ENCODE measurements at places on chromosomes 2 and 18. TPM values are rescaled to one million over a fixed set of nuclear protein-coding genes. Genes with fewer than 3 reads are reported as not detected.

PROC gene
- total RNA-seq = 0.21 TPM

- H3K4me1 ChIP-seq = no peaks in the 10 kb centered on the region
- H3K27me3 ChIP-seq = no peaks in the 10 kb centered on the region
- H3K4me3 ChIP-seq = no peak overlapping the region
- no peak for DNase-seq
- no peaks in the 10 kb centered on the region for H3K36me3 ChIP-seq
These were observed 24.2 kb downstream of the CIB4 start for GRCh38 chr2:26616706-26617587.

GRCh38 chr2:227592694-227593387, 5.9 kb upstream of the SCYGR2 start:
- no peaks in the 10 kb centered on the region for H3K36me3 ChIP-seq
- H3K4me3 ChIP-seq = no peak overlapping the region
- H3K27ac ChIP-seq = no peak overlapping the region
- no peak for DNase-seq
- H3K4me1 ChIP-seq = no peaks in the 10 kb centered on the region

DNA sequence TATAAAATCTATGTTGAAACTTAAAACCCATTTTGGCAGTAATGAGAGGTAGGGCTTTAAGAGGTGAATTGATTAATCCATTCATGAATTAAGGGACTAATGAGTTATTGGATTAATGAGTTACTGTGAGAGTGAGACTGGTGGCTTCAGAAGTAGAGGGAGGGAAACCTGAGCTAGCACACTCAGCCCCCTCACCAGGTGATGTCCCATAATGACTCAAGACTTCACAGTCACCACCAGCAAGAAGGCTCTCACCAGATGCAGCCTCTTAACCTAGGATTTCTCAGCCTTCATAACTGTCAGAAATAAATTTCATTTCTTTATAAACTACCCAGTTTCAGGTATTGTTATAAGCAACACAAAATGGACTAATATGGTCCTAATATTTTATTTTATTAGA, 621.7 kb upstream of the ACVR2A start:
- H3K27ac ChIP-seq = no peak overlapping the region
- H3K36me3 ChIP-seq = no peaks in the 10 kb centered on the region
- H3K4me3 ChIP-seq = no peak overlapping the region
- no peaks in the 10 kb centered on the region for H3K27me3 ChIP-seq
- DNase-seq = no peak

DNA sequence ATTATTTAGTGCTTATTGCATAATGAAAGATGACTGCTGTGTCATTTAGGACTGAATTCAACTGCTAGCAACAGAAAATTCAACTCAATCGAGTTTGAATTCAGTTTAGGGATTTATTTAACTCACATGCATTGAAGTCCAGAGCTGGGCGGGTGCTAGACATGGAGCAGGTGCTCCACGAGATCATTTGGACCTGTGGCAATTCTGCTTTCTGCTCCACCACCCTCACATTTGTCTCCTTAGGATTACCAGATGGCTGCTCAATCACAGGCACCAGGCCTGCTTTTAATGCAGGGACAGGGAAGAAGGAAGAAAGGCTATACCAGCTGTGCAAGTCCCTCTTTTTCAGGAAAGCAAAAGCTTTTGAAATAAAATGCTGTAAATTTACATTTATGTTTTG, 572.9 kb upstream of the SLC8A1 start:
- H3K36me3 ChIP-seq = no peaks in the 10 kb centered on the region
- DNase-seq = no peak
- no peak overlapping the region for H3K27ac ChIP-seq
- H3K4me3 ChIP-seq = no peak overlapping the region

GRCh38 chr2:2689306-2689705, 358.2 kb upstream of the MYT1L start:
- no peak overlapping the region for H3K27ac ChIP-seq
- no peaks in the 10 kb centered on the region for H3K36me3 ChIP-seq
- no peak overlapping the region for H3K4me3 ChIP-seq

TUBB8B gene
- total RNA-seq = 0.76 TPM

GRCh38 chr2:71559828-71560637, 106.7 kb downstream of the DYSF start:
- H3K4me1 ChIP-seq = no peaks in the 10 kb centered on the region
- no peak overlapping the region for H3K27ac ChIP-seq
- no peaks in the 10 kb centered on the region for H3K36me3 ChIP-seq

IL36A gene
- not detected for total RNA-seq

GRCh38 chr2:2688254-2688653, 357.2 kb upstream of the MYT1L start:
- no peak for DNase-seq
- H3K4me3 ChIP-seq = no peak overlapping the region
- H3K27me3 ChIP-seq = no peaks in the 10 kb centered on the region
- H3K4me1 ChIP-seq = no peaks in the 10 kb centered on the region
- no peak overlapping the region for H3K27ac ChIP-seq

ECEL1 gene
- 1.9 TPM for total RNA-seq

NEDD4L gene
- 40.2 TPM for total RNA-seq

- no peaks in the 10 kb centered on the region for H3K27me3 ChIP-seq
- H3K4me3 ChIP-seq = no peak overlapping the region
- DNase-seq = no peak
- no peaks in the 10 kb centered on the region for H3K36me3 ChIP-seq
These were observed 12.1 kb downstream of the PSD4 start for GRCh38 chr2:113185664-113186432.

DNA sequence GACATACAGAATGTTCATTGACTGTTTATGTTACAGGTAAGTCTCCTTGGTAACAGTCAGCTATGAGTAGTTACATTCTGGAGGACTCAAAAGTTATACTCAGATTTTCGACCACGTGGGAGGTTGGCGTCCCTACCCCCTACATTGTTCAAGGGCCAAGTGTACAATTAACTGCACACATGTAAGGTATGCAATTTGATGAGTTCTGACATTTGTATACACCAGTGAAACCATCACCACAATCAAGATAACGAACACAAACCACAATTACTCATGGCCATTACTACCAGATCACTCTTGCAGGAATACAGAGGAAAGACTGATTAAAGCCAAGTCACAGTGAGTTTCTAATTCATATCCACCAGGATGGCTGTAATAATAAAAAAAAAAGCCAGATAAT, 39.6 kb upstream of the LDLRAD4 start:
- DNase-seq = no peak
- H3K4me3 ChIP-seq = no peak overlapping the region
- H3K4me1 ChIP-seq = no peaks in the 10 kb centered on the region
- H3K36me3 ChIP-seq = no peaks in the 10 kb centered on the region
- no peak overlapping the region for H3K27ac ChIP-seq

GLI2 gene
- total RNA-seq = 2.9 TPM

DNA sequence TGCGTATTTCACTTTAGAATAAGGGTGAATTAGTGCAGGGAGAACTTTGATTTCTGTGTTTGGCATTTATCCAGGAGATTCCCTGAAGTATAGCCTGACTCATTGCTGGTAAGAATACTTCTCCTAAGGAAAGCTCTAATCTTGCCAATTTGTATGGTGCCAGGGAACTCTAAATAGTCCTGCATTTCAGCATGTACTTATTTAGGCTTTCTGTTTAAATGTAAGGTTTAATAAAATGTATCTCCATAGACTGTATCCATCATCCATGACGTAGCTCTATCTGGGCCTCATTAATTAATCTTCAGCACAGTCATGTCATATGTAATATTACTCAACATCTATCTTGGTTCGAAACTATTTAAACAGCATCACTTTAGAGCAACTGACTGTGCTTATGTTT, 127.7 kb downstream of the DOK6 start:
- H3K4me3 ChIP-seq = no peak overlapping the region
- DNase-seq = no peak
- H3K27ac ChIP-seq = no peak overlapping the region
- no peaks in the 10 kb centered on the region for H3K36me3 ChIP-seq
- no peaks in the 10 kb centered on the region for H3K4me1 ChIP-seq
- no peaks in the 10 kb centered on the region for H3K27me3 ChIP-seq

SERPINB2 gene
- not detected for total RNA-seq

DNA sequence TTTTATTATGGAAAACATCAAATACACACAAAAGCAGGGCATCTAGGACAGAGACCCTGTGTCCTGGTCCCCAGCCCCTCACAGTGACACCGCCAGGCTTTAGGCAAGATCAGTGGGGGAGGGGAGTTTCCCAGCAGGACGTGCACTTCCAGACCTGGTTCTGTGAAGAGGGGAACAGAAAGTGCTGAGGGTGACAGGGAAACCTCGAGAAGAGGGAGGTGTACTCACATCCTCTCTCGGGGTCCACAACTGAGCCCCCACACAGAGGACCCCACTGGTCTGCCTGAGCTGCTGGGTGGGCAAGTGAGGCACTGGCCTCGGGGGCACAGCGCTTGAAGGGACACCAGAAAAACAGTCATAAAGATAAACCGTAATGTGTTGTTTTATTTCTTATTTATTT, 4.4 kb upstream of the GPR35 start:
- no peaks in the 10 kb centered on the region for H3K27me3 ChIP-seq
- no peaks in the 10 kb centered on the region for H3K36me3 ChIP-seq
- H3K27ac ChIP-seq = no peak overlapping the region
- DNase-seq = no peak
- no peak overlapping the region for H3K4me3 ChIP-seq
- H3K4me1 ChIP-seq = no peaks in the 10 kb centered on the region

SKOR2 gene
- total RNA-seq = not detected

DNA sequence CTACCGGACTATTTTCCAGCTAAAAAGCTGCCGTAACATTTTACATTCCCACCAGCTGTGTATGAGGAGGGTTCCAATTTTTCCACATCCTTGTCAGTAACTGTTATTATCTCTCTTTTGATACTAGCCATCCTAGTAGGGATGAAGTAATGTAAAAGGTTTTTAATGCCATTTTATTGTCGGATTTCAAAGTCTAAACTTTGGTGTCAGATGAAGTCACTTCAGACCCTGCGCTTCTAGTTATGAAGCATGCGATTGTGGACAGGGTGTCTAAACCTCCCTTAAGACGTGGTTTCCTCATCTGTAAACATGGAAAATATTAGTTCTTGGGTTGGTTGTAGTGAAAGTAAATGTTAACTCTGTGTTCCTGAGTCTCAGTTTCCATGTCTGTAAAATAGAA, 4.7 kb downstream of the DGKD start:
- H3K36me3 ChIP-seq = no peaks in the 10 kb centered on the region
- no peak for DNase-seq
- no peak overlapping the region for H3K27ac ChIP-seq
- H3K27me3 ChIP-seq = no peaks in the 10 kb centered on the region
- H3K4me1 ChIP-seq = peaks cover 6% of the 10 kb centered on the region

GRCh38 chr2:43276962-43277391, 50.6 kb upstream of the ZFP36L2 start:
- H3K27ac ChIP-seq = peak overlapping the region; percentile 85
- no peak for DNase-seq
- peaks cover 7% of the 10 kb centered on the region for H3K4me1 ChIP-seq
- H3K36me3 ChIP-seq = no peaks in the 10 kb centered on the region
- H3K27me3 ChIP-seq = no peaks in the 10 kb centered on the region

PCARE gene
- total RNA-seq = not detected

STAT4 gene
- not detected for total RNA-seq

Data from uterus (tissue), 4 donors.